Naive thymus-derived CD4-positive, alpha-beta T cell (primary cell): ENCODE measurements at places on chromosomes 2 and 18. TPM values are rescaled to one million over a fixed set of nuclear protein-coding genes. Genes with fewer than 3 reads are reported as not detected.

Gene PDCD1
- total RNA-seq: 9.4 and 9.9 TPM in 2 replicates

Gene KLHL30
- not detected for total RNA-seq

Gene PLEKHA3
- 25.8 and 30.2 TPM in 2 replicates for total RNA-seq

Gene CAB39
- total RNA-seq: 186 and 193 TPM in 2 replicates

Gene TMEM37
- total RNA-seq: 0.38 TPM

Gene PDE1A
- not detected for total RNA-seq

Gene EFEMP1
- total RNA-seq: not detected

Gene SNTG2
- total RNA-seq: 3.1 TPM

Gene OSGEPL1
- total RNA-seq: 6.8 TPM

Gene SERPINB13
- not detected in 2 replicates for total RNA-seq

Gene VWA3B
- total RNA-seq: not detected

Gene TFCP2L1
- not detected in 2 replicates for total RNA-seq

Gene ARHGEF4
- total RNA-seq: 3.4 TPM

Gene TUBB8B
- total RNA-seq: not detected

Gene UPP2
- not detected for total RNA-seq

Gene SLC5A7
- total RNA-seq: not detected

Gene FAM136A
- total RNA-seq: 16.2 TPM

Gene INO80B
- 42.1 TPM for total RNA-seq

Gene ARID5A
- 86.9 TPM for total RNA-seq

Gene TGIF1
- 63.5 TPM for total RNA-seq

Gene CTLA4
- 20.6 TPM for total RNA-seq

Gene NT5C1B
- total RNA-seq: not detected

Gene GPR155
- 16.5 TPM for total RNA-seq

Gene ERBB4
- not detected in 2 replicates for total RNA-seq

Gene GEN1
- total RNA-seq: 25.8 and 30.3 TPM in 2 replicates

Gene PLGLB2
- 4.2 TPM for total RNA-seq

Gene NEU4
- 13.9 TPM for total RNA-seq

Gene PRKD3
- total RNA-seq: 47.3 TPM

Gene NYAP2
- total RNA-seq: 0.17 TPM

Gene C1QL2
- not detected for total RNA-seq

Gene FAHD2B
- 14.8 TPM for total RNA-seq

Gene HOXD4
- total RNA-seq: not detected

Gene TGFA
- not detected in 2 replicates for total RNA-seq

Gene SULT1C2
- not detected for total RNA-seq

Gene RAB12
- 20.3 TPM for total RNA-seq

Gene KRTCAP3
- total RNA-seq: 4.3 and 5.7 TPM in 2 replicates

Gene SERPINB10
- total RNA-seq: not detected

Gene AQP12A
- total RNA-seq: not detected

Gene CRYGD
- not detected for total RNA-seq

Gene SIX3
- not detected for total RNA-seq

Gene TMEM169
- 2.3 TPM for total RNA-seq

Gene CCDC148
- total RNA-seq: 0.54 TPM

Gene SDC1
- total RNA-seq: not detected

Gene DAW1
- total RNA-seq: not detected

Gene ID2
- total RNA-seq: 43.0 TPM

Gene ANKRD30BL
- total RNA-seq: not detected

Gene TBC1D8
- total RNA-seq: 0.69 and 0.87 TPM in 2 replicates

Gene NFE2L2
- 92.0 TPM for total RNA-seq

Gene SLC8A1
- total RNA-seq: 22.8 TPM

Gene ZNF532
- 0.89 and 1.2 TPM in 2 replicates for total RNA-seq

Gene GPD2
- total RNA-seq: 13.5 TPM

Gene BCL11A
- total RNA-seq: 6.8 TPM

Gene ADCYAP1
- total RNA-seq: 0.34 TPM

Gene DNER
- not detected in 2 replicates for total RNA-seq

Gene SKA1
- 0.27 TPM for total RNA-seq

Gene SMYD1
- not detected in 2 replicates for total RNA-seq

Gene RGPD3
- total RNA-seq: 0.47 TPM

Gene STK36
- 19.0 TPM for total RNA-seq

Gene CTIF
- total RNA-seq: 2.2 TPM
